Spinal cord (tissue), 10 donors: ENCODE measurements at places on chromosomes 5 and 9. TPM values are rescaled to one million over a fixed set of nuclear protein-coding genes. Genes with fewer than 3 reads are reported as not detected.

SLC45A2 gene
- total RNA-seq: 0.40 TPM

TRIM36 gene
- total RNA-seq: 50.3 TPM

DDX4 gene
- total RNA-seq: 0.10 TPM

FAM81B gene
- total RNA-seq: 26.9 TPM

TAS2R1 gene
- total RNA-seq: 0.69 TPM

FSTL4 gene
- total RNA-seq: 6.0 TPM

ZBED3 gene
- total RNA-seq: 2.7 TPM
